Fibroblast of the conjunctiva (primary cell): ENCODE measurements at places on chromosomes 7 and 10.

GRCh38 chr7:155766966-155767916 is 45.0 kb downstream of the SHH start:
- DNase-seq: no peak

DNA sequence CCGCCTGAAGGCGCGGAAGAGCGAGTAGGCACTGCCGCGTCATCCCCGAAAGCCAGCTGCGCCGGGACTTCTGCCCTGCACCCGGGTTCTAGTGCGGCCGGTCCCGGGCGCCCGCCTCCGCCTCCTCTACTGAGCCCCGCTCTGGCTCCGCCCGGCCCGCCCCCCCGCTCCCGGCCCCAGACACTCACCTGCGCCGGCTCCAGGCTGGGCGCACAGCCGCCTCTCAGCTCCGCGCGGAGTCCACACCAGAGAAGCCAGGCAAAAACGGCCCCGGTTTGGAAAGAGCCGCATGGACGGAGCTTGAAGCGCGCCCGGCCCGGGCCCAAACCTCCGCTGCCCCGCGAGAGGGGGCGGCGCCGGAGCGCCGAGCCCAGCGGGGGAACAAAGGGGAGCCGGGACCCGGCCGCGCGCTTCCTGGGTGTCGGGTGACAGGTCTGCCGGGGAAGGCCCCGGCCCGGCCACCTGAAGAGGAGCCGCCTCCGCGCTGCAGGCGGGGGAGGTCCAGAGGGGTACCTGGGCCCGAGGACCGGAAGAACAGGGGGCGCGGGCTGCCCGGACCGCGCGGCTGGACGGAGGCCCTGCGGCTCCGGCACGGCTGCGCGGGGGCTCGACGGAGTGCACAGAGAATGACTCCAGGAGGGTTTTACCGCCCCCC is 168.2 kb downstream of the NRF1 start:
- DNase-seq: no peak

GRCh38 chr10:127267442-127267841 is 71.1 kb upstream of the INSYN2A start:
- no peak for DNase-seq

DNA sequence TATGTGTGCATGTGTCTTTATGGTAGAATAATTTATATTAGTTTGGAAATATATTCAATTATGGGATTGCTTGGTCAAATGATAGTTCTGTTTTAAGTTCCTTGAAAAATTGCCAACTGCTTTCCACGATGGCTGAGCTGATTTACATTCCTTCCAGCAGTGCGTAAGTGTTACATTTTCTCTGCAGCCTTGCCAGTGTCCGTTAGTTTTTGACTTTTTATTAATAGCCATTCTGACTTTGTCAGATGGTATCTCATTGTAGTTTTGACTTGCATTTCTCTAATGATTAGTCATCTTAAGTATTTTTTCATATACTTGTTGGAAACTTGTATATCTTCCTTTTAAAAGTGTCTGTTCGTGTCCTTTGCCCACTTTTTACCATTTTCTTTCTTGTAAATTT is 434.2 kb upstream of the POT1 start:
- peak; percentile 6 for DNase-seq

- no peak for DNase-seq
Observed at GRCh38 chr7:16594061-16594460, 51.5 kb downstream of the ANKMY2 start.

- DNase-seq: no peak
Observed at GRCh38 chr7:78377532-78377931, 579.0 kb downstream of the PHTF2 start.

DNA sequence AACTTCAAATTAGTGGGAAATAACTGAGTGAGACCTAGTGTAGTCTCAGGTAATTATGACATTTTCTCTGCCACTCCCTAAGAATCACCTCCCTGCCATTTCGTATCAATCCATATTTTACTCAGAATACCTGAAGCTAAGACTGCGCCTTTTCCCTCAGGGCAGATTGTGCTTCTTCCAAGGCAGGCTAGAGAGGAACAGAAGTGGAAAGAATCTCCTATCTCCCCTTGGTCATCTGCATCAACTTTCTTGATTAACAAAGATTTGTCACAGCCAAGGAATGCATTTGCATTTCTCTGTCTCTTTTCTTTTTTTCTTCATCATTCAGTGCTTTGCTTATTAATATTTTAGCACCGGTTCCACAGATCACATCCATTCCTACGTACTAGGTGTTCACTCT is 119.1 kb downstream of the PTPRZ1 start:
- DNase-seq: no peak

- no peak for DNase-seq
Observed at GRCh38 chr7:111027396-111027795, 63.5 kb upstream of the LRRN3 start.

GRCh38 chr7:36287371-36288241 is 102.1 kb upstream of the ANLN start:
- DNase-seq: no peak

- DNase-seq: no peak
Observed at GRCh38 chr10:91156196-91156595, 64.3 kb upstream of the PCGF5 start.

GRCh38 chr7:23184709-23185359 is 3.0 kb downstream of the NUP42 start:
- peak; percentile 53 for DNase-seq

DNA sequence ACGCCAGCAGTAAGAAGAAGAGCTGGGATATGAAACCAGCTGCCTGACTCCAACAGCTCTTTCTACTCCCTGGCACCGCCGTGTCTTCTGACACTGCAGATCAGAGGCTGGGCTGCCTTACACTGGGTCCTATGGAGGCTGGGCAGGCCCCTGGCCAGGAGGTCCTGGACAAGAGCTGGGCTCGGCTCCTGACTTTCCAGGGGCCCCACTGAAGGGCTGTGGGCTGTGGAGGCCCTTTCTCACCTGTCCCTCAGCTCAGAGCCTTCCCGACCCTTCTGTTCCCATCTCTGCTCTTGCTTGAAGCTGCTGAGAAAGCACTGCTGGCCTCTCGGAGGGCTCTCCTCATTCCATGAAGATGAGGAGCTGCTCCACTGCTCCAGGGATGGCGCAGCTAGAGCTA is 85.9 kb upstream of the UNC5B start:
- no peak for DNase-seq

DNA sequence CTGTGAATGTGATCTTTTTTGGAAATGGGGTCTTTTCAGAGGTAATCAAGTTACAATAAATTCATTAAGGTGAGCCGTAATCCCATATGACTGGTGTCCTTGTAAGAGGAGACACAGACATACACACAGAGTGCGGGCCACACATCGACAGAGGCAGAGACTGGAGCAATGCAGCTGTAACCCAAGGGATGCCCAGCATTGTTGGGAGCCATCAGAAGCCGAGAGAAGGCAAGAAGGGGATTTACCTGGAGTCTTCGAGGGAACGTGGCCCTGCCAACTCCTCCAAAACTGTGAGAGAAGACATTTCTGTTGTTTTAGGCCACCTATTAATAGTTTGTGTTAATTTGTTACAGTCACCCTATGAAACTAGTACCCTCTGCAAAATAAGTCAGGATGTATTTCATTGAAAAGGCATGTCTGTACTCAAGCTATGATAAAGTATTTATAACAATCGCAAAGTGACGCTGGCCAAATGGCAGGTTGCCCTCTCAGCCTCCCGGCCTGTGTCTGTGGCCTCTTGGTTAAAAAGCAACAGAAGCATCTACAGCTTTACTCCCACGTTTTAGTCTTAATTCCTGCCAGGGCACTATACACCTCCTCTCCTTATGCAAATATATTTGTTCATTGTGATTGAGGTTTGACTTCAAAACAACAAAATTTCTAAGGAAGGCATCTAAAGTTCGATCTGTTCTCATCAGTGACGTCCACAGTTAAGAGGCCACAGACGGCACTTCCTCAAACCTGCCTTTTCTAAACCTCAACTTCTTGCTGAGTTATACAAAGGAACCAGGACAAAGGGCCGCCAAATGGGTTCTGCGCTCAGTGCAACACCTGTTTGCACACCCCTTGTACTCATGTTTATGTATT is 46.8 kb downstream of the HIPK2 start:
- DNase-seq: peak; percentile 47

GRCh38 chr10:47206449-47207280 is 93.3 kb upstream of the GDF10 start:
- no peak for DNase-seq

GRCh38 chr10:78049851-78050250 is 16.2 kb downstream of the RPS24 start:
- no peak for DNase-seq

GRCh38 chr7:88218429-88218745 is 1.5 kb downstream of the SRI start:
- DNase-seq: no peak

DNA sequence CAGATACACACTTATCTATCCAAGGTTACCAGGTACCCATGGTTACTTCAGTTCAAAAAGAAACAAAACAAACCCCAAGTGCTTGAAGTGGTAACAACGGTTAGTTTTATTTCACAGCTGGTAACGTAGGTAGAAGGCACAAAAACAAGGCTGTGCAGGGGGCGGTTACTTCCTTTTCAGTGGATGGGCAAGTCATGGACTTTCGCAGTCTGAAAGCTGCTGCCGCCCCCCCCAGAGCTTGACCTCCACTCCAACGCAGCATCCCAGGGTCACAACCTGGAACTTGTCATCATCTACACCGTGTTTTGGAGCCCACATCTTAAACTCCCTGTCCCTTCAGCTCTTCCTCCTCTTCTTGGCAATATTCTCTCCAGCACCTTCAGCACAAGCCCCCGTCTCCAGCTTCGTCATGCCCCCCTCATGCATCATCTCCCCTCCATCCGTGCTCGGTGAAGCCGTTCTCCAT is 181.2 kb upstream of the ITGB1 start:
- no peak for DNase-seq

GRCh38 chr10:14583252-14583651 is 191.4 kb downstream of the FAM107B start:
- DNase-seq: no peak

DNA sequence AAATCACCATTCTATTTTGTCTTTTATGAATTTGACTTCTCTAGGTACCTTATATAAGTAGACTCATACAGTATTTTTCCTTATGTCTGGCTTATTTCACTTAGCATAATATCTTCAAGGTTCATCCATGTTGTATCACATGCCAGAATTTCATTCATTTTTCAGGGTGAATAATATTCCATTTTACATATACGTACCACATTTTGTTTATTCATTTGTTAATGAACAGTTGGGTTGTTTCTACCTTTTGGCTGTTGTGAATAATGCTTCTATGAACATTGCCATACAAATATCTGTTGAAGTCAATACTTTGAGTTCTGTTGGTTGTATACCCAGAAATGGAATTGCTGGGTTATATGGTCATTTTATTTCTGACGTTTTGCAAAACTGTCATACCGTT is 20.7 kb downstream of the AHCYL2 start:
- no peak for DNase-seq

DNA sequence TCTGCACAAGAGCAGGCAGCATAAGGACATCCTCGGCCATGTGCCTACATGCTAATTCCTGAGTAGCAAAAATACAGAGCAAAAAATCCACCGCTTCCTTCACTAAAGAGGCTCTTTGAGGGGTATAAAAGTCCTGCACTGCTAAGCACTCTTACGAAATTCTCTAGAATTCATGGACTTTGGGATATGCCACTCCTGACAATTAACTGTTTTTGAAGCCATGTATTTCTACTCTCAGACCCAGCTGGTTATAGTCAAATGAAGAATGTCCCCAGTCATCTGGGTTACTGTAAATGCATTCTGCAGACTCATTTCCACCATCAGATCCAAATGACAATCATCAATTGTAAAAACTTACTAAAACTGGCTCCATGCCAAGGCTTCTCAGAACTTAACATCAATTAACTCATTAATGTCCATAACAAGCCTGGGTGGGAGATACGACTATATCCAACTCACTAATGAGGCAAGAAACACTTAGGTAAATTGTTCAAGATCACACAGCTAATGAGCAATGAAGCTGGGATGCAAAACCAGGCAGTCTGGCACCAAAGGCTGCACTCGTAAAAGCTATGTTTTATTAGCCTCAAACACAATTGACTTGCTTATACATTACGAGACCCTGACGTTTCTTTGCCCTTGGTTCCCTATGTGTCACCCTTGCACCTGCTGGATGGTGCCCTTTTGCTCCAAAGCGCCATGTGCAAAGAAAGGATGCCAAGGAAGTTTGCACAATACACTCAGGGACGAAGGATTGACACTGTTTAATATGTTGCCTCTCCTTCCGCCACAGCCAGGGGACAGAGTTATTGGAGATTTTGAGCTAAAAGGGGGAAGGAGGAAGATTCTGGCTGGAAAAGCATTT is 250.4 kb downstream of the ELMO1 start:
- no peak for DNase-seq

DNA sequence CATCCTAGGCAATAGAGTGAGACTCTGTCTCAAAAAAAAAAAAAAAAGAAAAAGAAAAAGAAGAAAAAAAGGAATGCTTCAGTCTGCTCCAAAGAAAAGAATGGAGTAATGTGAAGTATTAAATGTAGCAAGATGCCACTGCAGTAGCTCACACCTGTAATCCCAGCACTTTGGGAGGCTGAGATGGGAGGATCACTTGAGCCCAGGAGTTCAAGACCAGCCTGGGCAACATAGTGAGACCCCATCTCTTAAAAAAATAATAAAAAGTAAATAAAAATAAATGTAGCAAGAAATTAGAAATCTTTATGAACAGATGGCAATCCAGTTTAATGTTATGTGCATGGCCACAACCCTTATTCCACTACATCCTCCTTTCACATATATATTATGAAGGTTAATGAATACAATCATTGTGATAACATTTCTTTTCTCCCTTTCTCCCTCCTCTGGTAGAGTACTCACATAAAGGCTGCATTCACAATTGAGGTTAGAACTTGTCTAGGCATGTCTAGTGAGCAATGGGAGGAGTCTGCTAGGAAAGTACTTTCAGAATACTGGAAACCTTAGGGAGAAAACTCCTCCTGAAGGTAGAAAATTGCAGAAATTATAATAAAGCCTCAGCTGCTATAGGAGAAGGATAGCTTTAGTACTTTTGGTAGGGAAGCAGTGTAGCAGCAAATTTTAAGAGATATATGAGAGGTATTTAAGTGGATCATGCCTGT is 20.4 kb downstream of the KLLN start:
- peak; percentile 44 for DNase-seq

- DNase-seq: peak; percentile 31
Observed at GRCh38 chr7:79176859-79177477, 276.5 kb downstream of the MAGI2 start.

DNA sequence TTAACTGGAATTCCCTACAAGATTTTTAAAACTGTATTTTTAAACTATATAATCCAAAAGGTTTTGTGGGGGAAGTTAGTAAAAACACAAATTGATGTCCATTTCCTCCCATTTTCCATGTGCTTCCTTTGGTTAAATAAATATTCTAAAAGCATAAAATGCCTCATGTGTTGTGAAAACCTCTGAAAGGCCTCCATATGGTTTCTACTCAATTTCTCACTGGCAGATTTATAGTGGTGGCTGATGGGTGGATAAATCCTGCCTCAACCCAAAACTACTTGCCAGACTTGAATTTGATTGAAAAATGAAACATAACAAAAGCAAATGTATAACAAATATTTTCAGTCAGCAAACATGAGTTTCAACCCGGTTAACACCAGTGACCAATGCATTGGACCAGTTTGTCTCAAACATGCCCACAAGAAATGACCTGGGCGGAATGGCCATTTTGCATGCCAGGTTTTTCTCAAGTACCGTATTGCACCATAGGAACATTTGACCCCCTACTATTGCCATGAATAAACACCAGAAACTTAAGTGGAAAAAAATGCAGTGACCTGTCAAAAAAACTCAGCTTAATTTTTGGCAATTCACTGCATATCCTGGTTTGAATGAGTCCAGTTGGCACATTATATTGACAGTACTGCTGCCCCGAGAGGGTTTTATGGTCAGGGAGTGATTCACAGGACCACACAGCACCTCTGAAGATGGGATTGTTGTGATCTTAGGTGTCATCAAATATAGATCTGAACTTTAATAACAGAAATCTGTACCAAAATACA is 454.6 kb upstream of the ANKRD30A start:
- no peak for DNase-seq

GRCh38 chr7:921581-922333 is 32.7 kb downstream of the ADAP1 start:
- no peak for DNase-seq
